Retinal pigment epithelial cell (primary cell): ENCODE measurements at places on chromosomes 5 and 9.

GRCh38 chr5:40386289-40386688 lies 293.4 kb upstream of the PTGER4 start:
- DNase-seq: no peak

DNA sequence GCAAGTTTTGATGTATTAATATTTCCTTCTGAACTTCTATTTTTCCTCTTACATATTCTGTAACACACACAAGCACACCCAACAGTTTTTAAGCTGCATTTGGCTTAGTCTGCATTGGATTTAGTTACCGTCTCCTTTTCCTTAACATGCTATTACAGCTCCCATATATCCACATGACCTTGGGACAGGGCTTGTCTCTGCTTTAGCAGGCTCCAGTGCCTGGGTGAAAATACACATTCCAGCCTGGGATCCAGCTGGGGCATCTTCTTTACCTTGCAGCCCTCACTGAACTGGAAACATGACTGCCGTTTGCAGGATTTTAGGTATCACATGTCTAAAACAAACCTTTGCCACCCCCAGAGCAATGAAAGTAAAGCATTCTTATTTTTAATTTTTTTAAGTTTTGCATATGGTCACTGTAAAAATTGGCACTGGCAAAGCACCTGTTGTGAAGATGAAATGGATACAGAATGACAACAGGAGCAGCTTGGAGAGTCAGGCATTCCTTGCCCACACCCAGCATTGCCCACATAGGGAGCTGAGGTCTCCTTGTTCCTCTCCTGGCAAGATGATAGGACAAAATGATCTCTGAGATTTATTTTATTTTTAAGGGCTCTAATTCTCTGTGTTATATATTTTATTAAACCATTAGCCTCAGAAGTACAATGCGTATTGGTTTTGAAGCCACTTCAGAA lies 4.0 kb downstream of the GADD45G start:
- no peak for DNase-seq

- no peak for DNase-seq
Measured at GRCh38 chr9:9283159-9283986, 1329.4 kb downstream of the PTPRD start.

GRCh38 chr5:178383919-178384815 lies 151.6 kb upstream of the PHYKPL start:
- no peak for DNase-seq

DNA sequence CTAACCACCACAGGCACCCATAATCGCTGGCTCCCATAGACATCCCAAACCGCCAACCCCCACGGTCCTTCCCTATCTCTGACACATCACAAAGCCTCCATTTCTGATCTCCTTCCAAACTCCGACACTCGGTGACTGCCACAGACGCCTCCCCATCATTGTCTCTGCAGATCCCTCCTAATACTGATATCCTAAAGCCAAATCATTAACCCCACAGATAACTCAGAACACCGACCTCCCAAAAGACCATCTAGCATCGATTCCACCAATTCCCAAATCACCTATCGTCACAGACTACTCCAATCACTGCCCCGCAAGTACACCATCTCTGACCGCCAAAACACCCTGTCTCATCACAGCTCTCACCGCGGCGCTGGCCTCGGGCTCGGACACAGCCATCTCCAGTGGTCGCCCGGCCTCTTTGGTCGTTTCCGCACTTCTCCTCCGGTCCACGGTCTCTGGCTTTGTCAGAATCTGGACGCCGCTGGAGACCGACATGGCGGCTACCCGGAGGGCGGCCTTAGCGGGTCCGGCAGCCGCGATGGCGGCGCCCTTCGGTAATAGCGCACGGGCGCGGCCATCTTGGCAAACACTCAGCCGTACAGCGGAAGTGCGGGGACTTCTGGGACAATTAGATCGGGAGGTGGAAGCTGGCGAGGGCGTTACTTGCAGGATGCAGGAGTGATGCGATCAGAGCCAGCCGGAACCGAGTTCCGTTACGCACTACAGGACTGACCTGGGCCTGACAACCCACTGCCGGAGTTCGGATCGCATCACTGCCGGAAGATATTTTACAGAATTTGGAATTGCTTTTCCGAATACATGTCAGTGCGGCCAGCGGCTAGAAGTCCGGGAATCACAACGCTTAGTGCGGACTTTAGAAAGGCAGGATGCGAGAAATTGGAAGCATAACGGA lies at the start of gene ZFP37:
Gene ZFP37, minus strand, starts transcription at position 534 of the 916 bp plus-strand sequence. Its CDS starts 36 bp downstream, at position 498.
- DNase-seq: peak; percentile 67

GRCh38 chr9:72818385-72818784 lies 134.5 kb downstream of the ALDH1A1 start:
- DNase-seq: no peak

GRCh38 chr5:150051657-150052195 lies 34.6 kb downstream of the CSF1R start:
- DNase-seq: no peak

DNA sequence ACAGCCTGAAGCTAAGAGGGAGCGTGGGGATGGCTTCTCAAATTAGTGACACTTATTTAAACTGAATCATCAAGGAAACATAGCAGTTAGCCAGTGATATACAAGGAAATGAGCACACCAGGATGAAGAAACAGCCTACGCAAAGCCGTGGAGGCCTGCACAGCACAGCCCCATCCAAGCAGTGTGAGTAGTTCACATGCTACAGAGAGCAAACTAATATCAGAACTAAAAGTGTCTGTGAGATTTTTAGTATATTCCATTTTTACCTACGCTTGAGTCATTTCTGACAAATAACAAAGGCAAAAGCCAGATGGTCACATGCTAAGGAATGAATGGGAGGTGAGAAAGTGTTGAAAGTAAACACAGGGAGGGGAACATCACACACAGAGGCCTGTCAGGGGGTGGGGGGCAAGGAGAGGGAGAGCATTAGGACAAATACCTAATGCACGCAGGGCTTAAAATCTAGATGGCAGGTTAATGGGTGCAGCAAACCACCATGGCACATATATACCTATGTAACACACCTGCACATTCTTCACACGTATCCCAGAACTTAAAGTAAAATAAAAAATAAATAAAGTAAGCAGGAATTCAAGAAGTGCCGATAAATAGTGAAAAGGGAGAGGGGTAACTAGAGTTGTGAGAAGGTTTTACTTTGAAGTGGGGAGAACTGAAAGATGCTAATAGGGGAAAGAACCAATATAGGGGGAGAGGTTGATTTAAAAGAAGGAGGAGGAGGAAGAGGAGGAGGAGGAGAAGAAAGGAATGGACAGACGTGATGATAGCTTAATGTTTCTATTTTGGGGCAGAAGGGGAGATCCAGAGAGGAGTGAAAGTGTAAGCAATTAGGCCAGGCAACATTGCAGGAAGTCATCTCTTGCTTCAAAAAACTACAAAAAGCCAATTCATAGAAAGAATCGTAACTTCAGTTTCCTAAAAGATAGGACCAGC lies 100.9 kb upstream of the PTGER4 start:
- DNase-seq: no peak

DNA sequence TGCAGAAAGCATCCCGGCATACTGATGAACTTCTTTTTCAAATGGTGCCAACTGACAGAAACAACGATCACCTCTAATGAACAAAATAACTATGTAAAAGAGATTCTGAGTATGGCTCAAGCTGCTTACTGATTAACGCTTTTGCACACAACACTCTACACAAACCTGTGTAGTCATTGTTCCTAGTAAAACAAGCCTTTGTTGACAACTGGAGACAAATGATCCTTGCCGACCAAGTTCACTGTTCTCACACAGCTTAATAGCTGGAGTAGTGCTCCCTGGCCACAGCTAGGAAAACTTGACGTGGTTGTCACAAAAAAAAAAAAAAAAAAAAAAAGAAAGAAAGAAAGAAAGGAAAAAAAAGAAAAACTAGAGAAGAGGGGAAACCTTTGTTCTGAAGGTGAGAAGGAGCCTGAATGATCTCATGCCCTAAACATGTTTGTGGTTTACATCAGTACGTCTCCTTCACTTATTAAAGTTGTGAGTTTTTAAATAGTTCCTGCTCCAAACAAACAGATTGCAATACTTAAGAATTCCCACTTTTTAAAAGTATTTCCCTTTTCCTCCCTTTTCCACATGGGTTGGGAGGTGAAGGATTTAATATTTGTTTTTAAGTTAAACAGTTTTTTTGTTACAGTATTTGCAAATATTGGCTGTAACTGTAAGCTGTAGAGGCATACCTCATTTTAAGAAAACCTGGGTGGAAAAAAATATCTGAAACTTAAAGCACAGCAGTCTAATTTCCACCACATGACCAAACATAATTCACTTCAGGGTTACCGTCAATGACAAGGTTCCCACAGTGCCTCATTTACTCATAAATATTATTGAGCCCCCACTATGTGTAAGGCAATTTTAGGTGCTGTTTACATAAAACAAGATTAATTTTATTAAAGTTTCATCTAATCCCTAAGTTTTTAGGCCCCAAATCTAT lies 63.7 kb downstream of the GLIS3 start:
- DNase-seq: peak; percentile 91

GRCh38 chr9:135718616-135719015 lies 16.6 kb downstream of the KCNT1 start:
- no peak for DNase-seq

DNA sequence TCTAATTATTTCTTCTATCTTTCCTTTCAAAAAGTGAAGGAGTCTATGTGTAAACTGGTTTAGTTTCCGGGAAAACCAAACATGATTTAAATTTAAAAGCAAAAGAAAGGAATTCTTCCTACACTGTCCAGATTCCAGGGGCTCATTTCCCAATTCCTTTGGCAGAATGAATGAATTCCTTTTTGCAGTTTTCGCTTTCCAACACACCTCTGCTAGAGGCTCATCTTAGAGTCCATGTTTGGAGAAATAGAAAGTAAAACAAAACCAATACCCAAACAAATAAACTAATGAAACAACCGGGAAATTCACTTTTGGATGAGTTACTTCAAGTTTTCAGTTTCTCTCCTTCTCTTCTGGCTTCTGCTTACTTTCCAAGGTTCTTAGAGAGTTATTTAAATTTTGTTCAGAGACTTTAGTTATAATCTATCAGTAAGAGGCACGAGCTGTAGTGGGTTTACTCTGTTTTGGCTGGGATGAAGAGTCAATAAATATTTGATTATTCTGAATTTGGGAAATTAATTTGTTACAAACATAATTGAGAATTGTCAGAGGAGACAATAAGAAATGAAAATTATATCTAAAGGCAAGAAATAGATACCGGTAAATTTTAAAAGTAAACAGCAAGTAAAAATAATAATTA lies 365.0 kb upstream of the CDH9 start:
- DNase-seq: no peak
